NCI-H187 (cell line): ENCODE measurements at places on chromosomes 4 and X.

GRCh38 chrX:84216881-84217280 lies 28.9 kb upstream of the RPS6KA6 start:
- no peak for DNase-seq

DNA sequence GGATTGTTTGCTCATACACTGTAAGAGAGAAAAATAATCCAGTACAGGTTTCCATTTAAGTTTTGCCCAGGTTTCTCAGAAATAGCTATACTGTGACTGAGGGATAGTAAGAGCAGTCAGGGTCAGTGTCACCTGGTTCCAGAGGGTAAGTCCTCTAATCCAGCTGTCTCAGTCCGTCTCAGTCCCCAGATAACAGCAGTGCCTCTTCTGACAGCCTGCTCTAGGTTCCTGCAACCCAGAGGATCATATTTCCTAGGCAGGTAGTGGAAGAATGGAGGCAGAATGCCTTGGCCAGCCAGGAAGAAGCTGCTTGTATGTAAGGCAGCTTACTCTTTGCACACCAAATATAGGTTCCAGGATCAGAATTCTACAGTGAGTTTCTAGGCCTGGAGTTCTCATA lies 22.6 kb upstream of the GNRHR start:
- no peak for DNase-seq

- DNase-seq, result no peak
These were observed 70.0 kb upstream of the STS start for GRCh38 chrX:7077241-7078230.

- DNase-seq, result no peak
These were observed 1344.3 kb upstream of the ADGRL3 start for GRCh38 chr4:59855630-59856352.
